ENCODE measurements at places on chromosomes 5 and 9.

- no peak for DNase-seq
Observed at GRCh38 chr5:92977846-92978540, 603.0 kb downstream of the NR2F1-AS1 start.

DNA sequence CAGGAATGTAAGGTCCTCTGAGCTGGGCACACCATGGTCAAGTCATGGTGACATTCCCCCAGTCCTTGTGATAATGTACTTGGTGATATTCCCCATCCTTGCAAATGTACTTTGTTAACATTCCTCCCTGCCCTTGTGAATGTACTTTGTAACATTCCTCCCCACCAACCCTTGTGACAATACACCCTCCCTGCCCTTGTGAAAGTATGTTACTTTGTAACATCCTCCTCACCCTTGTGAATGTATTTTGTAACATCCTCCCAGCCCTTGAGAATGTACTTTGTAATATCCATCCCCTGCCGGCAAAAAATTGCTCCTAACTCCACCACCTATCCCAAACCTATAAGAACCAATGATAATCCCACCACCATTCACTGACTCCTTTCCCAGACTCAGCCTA, 53.3 kb downstream of the RAPGEF6 start:
- no peak for DNase-seq

DNA sequence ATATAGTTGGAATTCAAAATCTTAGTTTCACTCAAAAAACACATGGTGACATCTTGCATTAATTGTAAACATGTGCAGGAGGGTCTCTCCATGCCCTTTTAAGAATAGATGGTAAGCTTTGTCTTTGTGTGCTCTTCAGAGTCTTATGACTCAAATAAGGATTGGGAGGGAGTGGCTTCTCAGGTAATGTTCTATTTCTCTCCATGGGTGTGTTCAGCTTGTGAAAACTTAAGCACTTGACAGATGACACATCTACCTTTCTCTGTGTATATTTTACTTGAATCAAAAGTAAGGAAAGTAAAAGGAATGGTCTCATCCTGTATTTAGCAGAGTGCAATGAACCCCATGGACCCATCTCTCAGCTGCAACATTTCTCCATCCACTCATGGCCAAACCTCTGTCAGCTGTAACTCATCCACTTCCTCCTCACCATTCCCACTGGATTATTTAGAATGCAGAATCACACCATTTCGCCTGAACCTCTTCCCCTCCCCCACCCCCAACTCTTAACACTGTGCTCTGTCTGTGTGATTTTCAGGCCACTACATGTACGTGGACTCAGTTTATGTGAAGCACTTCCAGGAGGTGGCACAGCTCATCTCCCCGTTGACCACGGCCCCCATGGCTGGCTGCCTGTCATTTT, 82.1 kb downstream of the MAMDC2 start:
- no peak for DNase-seq

- no peak for DNase-seq
Observed at GRCh38 chr5:177466861-177467260, 6.6 kb downstream of the DBN1 start.

- no peak for DNase-seq
Observed at GRCh38 chr9:5466766-5467165, 16.4 kb downstream of the CD274 start.

DNA sequence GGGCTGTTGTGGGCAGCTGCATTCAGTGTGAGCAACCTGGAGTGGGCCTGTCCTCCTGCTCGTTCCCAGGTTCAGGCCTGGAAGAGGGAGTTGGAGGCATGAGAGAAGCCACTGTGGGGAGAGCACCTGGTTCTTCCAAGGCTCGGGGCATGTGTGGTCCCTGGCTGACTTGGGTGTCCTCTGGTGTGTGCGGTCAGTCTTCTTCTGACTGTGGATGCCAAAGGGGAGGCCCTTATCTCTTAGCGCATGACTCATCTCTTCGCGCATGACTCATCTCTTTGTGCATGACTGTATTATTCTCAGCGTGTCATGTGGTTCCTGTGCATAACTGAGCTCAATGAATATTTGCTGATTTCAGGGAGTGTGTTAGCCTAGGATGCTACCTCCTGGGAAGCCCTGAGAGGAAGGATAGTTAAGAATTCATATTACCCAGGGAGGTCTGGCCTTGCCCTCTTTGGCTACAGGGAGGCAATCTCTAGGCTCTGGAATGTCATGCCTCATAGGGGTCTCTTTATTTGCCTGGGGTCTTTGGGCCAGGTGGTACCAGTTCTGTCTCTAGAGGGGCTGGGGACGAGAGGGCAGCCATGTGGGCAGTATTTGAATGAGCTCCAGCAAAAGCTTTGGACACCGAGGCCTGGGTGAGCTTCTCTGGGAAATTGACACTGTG, 188.7 kb downstream of the HSPA4 start:
- no peak for DNase-seq

DNA sequence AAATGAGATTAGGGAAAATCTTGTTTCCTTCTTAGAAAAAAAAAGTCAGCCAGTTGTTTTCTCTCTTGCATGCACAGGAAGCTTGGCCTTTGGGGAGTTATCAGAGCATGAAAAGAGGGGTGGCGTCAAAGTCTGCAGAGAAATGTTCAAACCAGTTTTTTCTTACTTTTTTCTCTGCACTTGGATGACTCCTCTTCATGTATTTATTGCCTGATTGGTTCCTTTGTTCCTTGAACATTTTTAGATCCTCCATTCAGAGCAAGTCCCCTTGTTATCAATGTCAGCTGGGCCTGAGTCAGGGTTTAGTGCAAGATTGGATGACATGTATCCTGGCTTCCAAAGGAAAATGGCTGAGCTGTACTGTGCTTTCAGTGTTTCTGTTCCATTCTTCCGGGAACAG, 392.6 kb upstream of the BRINP1 start:
- no peak for DNase-seq

DNA sequence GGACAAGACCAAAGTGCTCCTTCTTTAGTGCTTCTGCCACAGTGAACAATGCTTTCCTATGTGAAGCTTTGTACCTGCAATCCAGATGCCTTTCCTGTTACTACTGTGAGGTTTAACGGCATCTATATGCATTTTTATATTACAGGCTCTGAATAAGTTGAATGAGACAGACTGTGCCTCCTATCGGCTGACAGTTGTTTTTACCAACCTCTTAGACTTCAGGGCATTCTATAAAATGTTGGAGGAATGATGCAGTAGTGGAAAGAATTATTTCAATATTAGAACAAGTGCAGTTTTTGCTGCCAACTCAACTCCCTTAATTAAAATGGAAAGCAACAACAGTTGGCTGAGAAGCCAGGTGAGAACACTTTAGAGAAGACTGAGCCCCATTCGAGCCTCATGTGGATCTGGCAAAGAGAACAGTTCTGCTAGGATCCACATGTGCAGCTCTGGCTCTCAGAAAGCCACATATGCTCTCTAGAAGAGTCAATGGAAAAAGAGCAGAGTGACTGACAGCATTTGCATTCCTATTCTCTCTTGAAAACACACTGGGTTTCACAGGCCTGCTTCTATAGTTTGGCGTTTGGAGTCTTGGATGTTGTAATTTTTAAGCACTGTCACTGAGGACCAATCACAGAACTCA, 147.5 kb downstream of the LURAP1L start:
- DNase-seq: no peak

DNA sequence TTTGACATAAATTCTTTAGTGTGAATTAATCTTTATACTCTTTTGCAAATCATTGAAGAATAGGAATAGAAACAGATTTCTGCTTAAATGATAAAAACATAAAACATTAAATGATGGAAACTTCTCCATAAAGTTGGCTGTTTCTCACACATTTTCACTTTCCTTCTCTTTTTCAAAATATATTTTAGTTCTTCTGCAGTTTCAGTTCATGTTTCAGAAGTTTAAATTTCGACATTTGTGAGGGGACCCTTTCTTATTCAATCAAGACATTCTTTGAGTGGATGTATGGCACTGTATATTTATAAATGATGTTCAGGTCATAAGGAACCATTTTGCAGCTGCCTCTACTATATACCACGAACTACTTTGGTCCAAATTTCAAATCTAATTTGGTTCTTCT, 34.6 kb downstream of the TNFAIP8 start:
- DNase-seq: no peak

GRCh38 chr9:8389531-8389930, 590.0 kb upstream of the DMAC1 start:
- no peak for DNase-seq

DNA sequence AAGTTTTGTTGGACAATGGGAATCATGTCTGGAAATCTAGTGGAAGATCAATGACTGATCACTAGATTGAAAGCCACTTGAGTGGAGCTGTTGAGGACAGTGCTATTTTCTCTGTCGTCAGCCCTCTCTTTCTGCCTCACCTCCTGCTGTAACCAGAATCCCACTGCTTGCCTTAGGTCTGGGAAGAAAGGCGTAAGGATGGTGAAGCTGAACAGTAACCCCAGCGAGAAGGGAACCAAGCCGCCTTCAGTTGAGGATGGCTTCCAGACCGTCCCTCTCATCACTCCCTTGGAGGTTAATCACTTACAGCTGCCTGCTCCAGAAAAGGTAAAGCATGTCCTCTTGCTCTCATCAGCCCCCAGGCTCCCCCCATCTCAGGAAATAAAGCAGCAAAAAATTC, 1.1 kb downstream of the NSG2 start:
- no peak for DNase-seq

DNA sequence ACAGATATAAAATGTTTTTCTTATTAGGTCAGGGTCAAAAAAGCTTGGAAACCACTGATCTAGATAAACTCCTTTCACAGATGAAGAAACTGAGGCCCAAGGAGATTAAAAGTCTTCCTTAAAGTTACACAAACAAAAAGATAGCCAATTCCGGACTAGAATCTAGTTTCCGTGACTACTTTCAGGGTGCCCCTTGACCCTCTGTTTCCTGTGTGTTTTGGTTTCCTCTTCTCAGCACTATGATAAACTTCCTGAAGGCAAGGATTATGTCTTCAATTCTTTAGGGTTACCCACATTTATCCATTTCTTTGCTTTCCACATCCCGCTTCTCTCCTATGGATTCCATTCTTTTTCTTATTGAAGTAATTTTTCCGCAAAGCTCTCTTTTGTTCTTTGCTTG, 83.1 kb downstream of the ADAMTS12 start:
- DNase-seq: no peak

DNA sequence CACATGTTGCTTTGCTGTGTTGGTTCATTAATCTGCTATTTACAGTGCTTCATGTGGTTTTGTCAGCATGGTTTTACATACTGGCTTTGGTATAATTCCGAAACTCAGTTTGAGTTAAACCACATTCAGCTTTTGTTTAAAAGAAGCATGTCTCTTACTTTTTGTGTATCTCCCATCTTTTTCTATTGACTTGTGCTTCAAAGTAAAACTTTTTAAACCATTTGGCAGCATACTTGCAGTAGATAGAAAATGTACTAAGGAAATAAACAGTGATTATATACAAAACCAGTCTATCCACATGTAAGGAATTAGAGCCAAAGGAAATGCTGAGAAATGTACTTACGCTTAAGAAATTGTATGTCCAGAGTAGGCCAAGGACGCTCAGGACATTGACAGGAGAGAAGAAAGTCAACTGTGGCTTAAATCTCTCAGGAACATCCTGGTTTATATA, 286.9 kb downstream of the ARHGEF28 start:
- DNase-seq: no peak

- no peak for DNase-seq
Observed at GRCh38 chr9:7103771-7104170, 346.0 kb downstream of the KDM4C start.

- DNase-seq: no peak
Observed at GRCh38 chr5:72587661-72588308, 80.6 kb upstream of the ZNF366 start.

GRCh38 chr9:132516911-132517310, 65.5 kb upstream of the BARHL1 start:
- DNase-seq: no peak

GRCh38 chr9:131927091-131927490, 152.6 kb downstream of the MED27 start:
- DNase-seq: no peak

DNA sequence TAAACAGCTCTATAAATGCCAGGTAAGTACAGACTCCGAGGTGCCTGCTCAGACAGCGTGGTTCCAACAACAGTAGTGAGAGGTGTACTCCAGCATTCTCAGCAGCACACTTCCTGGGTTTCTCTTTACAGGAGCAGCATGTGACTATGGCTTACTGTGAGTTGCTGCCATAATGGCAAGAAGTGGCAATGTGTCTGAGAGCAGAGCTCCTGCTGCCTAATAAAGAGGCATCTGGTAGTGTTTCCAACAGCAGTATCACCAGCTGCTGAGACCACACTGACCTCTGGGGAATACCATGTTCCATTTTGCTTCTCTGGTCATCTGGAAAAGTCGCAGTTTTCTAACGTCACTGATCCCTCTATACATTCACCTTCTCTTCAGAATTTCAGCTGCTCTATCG, 398.2 kb downstream of the SLCO4C1 start:
- no peak for DNase-seq

DNA sequence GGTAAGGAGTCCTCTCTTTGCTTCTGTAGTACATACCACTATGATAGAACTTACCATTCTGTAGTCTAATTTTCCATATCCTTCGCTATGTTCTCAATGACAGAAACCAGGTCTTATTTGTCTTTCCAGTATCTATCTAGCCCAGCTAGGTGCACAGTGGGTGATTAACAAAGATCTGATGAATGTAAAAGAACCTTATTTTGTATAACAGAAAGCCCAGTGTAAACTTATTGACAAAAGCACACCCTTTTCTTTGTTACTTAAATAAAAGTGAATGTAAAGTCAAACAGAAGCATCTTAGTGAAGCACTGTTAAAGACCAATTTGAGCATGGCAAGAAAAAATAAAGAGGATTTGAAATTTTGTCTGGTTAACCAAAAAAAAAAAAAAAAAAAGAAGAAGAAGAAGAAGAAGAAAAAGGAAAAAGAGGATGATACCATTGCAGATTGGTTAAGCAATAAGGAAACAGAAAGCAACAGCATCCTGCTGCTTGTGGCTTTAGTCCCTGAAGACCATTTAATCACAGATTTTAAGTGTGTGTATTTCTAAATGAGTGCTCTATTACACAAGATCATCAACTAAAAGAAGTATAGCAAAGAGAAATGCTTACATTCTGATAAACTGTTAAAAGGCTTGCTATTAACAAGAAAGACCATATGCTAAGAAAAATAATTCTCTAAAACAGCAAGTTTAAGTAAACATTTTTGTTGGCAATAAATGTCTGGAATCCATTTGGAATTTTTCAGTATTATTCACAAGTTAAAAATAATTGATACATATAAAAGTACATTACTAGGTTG, 21.2 kb downstream of the MEGF9 start:
- no peak for DNase-seq

DNA sequence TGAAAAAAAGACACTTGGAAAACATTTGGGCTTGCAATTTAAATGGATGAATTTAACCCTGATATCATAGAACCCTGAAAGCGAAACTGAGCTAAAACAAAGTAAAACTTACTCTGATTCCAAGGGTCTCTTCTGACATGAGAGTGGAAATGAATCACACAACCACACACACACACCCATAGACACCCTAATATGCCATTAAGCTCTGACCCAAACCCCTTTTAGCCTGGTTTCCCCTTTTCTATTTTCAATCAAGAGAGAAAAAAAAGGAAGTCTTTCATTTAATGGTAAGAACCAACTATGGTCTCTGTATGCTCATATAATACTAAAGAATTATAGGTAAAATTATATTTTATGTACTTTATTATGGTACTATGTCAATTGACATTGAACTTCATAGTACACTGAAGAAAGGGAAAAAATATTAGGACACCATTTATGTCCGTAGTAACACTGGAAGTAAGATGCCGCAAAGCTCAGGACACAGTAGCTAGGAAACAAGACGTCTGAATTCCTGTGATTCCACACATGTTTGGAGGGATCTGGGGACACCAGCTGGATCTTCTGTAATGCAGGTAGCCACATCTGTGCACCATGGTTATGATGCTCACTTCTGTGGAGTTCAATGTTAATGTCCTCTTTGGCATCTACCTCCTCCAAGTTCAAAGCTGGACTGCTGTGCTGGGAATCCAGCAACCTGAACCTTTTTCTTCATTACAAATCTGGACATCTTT, 95.8 kb downstream of the PCSK1 start:
- no peak for DNase-seq

Measured in CD4-positive, alpha-beta T cell treated with Interleukin-12 subunit alpha and Interleukin-12 subunit beta, for 1 hour (primary cell).